Endothelial cell of umbilical vein (primary cell): ENCODE measurements at places on chromosomes 2 and 18. TPM values are rescaled to one million over a fixed set of nuclear protein-coding genes. Genes with fewer than 3 reads are reported as not detected.

The PDE11A gene
- total RNA-seq: 0.25 and 0.51 TPM in 2 replicates

The TTN gene
- total RNA-seq: 0.44 and 0.49 TPM in 2 replicates

The LRRTM4 gene
- total RNA-seq: not detected in 2 replicates

The STPG4 gene
- 0.21 and 0.53 TPM in 2 replicates for total RNA-seq

The RAMP1 gene
- not detected in 2 replicates for total RNA-seq

The LIPG gene
- total RNA-seq: 80.6 and 96.2 TPM in 2 replicates

GRCh38 chr2:68236103-68236734, 16.1 kb downstream of the PPP3R1 start:
- no peak overlapping the region for H3K27ac ChIP-seq
- no peaks in the 10 kb centered on the region for H3K27me3 ChIP-seq
- H3K4me1 ChIP-seq: peaks cover 43% of the 10 kb centered on the region
- H3K4me3 ChIP-seq: no peak overlapping the region
- no peaks in the 10 kb centered on the region for H3K36me3 ChIP-seq
- no peak for DNase-seq

GRCh38 chr18:13453714-13454113, 235.2 kb downstream of the LDLRAD4 start:
- H3K27me3 ChIP-seq: no peaks in the 10 kb centered on the region
- no peak overlapping the region for H3K27ac ChIP-seq
- no peaks in the 10 kb centered on the region for H3K36me3 ChIP-seq
- H3K4me1 ChIP-seq: peaks cover 11% of the 10 kb centered on the region
- no peak for DNase-seq
- no peak overlapping the region for H3K4me3 ChIP-seq

DNA sequence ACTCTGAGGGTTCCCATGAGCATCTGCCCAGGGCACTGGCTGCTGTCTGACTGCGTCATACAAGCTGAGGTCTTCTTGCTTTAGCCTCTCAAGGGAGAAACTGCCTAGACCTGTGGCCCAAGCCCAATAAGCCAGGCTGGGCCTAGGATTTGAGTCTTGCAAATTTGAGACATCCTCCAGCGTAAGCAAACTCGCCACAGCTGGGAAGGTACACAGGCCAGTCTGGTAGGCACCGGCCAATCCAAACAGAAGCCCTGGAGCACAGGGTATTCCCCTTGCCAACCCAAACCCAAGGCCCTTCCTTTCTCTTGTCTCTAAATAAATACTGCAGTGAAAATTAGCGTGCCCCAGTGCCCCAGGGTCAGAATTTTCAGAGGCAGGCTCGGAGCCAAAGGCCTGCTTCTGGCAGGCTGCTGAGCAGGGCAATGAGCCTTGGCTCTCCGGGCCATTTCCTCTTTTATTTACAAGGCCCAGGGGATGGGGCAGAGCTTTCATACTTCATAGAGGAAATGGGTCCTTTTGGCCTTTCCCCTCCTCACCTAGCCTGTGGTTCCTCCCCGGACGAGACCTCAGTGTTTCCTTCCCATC, 33.3 kb downstream of the POLR1A start:
- DNase-seq: peak; percentile 84
- peaks cover 16% of the 10 kb centered on the region for H3K4me1 ChIP-seq
- H3K4me3 ChIP-seq: no peak overlapping the region

DNA sequence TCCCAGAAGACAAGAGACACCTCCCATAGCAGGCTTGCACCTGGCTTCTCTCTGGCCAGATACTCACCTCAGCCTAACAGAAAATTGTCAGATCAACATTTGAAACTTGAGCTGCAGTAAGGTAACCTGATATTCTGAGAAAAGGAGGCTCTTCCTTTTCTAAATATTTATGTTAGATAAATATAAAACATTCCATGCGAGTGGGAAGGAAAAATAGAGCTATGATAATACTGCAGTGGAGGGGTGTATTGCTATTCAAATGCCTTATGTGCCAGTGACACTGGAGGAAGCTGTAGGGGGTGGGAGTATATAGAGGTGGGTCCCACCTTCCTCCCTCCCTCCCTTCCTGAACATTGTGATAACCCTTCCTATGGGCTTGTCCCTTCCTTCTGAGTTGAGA, 515.5 kb upstream of the CHAC2 start:
- H3K4me3 ChIP-seq: no peak overlapping the region
- DNase-seq: peak; percentile 5
- no peak overlapping the region for H3K27ac ChIP-seq
- no peaks in the 10 kb centered on the region for H3K36me3 ChIP-seq
- no peaks in the 10 kb centered on the region for H3K4me1 ChIP-seq

GRCh38 chr2:37306024-37306423, 18.6 kb downstream of the PRKD3 start:
- H3K36me3 ChIP-seq: no peaks in the 10 kb centered on the region
- no peaks in the 10 kb centered on the region for H3K27me3 ChIP-seq
- no peak overlapping the region for H3K27ac ChIP-seq
- H3K4me3 ChIP-seq: no peak overlapping the region
- peaks cover 3% of the 10 kb centered on the region for H3K4me1 ChIP-seq
- peak; percentile 24 for DNase-seq

- no peaks in the 10 kb centered on the region for H3K4me1 ChIP-seq
- no peak overlapping the region for H3K27ac ChIP-seq
- H3K4me3 ChIP-seq: no peak overlapping the region
- H3K27me3 ChIP-seq: no peaks in the 10 kb centered on the region
- H3K36me3 ChIP-seq: no peaks in the 10 kb centered on the region
Measured at GRCh38 chr2:50645346-50645745, 386.6 kb downstream of the NRXN1 start.
